Activated gamma-delta T cell treated with anti-CD3 and anti-CD28 coated beads, Interleukin-2, amount 50 U/mL, for 16 hours (primary cell): ENCODE measurements at places on chromosomes 3 and 15.

- DNase-seq: no peak
Observed at GRCh38 chr3:157312376-157312745, 124.3 kb upstream of the PTX3 start.

GRCh38 chr3:128260275-128260674 is 107.0 kb downstream of the EEFSEC start:
- no peak for DNase-seq

DNA sequence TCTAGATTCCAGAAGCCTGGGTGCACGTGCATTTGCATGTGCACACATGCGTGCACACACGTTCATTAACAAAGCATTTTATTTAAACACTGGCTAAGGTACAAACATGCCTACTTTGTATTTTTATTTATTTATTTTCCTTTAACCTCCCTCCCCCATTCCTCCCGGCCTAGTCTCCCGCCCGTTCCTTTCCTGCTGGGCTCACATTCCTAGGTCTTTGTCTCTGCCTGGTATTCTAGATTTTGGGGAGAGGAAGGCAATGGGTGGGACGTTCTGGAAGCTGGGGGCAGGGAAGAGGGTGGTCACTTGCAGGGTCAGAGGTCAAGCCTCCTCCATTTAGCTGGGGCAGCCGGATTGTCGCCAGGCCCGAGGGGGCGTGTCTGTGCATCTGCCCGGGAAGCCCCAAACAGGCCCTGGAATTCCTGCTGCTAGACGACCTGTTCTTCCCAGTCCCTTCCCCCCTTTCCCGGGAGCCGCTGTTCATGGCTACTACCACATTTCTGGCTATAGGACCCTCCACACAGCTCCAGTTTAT is 51.8 kb downstream of the TRIM71 start:
- no peak for DNase-seq

GRCh38 chr3:29319262-29319661 is 38.4 kb downstream of the RBMS3 start:
- DNase-seq: no peak

GRCh38 chr3:16430717-16431630 is 82.5 kb downstream of the RFTN1 start:
- no peak for DNase-seq

- no peak for DNase-seq
Observed at GRCh38 chr3:177836671-177837070, 639.4 kb upstream of the TBL1XR1 start.

GRCh38 chr3:134009345-134010000 is 20.3 kb downstream of the SLCO2A1 start:
- DNase-seq: no peak

DNA sequence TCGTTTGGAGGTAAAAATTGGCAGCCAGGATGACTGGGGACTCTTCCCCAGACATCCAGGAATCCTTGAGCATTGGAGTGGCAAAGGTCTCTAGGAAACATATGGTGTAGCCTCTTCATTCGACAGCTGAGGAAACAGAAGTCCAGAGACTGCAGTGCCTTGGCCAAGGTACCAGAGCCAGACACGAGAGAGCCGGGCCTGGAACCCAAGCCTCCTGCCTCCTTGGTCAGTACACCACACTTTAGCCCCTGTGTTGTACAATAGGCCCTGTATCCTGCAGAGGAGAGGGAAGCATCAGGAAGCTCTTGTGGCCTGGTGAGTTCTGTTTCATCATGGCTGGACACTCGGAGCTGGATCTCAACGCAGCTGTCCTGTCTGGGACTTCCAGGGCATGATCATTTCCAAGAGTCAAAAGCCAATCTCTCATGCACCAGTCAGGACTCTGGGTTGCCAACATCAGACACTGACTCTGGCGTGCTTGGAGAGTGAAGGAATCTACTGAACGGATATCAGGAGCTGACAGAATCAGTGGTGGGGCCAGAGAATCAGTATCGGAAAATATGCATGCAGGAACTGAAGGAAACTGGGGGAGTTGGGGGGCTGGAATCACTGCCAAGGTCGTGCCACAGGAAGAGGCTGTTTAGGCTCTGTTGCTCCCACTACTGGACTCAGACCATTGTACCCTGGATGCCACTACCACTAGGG is 6.4 kb upstream of the MINAR1 start:
- DNase-seq: no peak

- no peak for DNase-seq
Observed at GRCh38 chr3:149529099-149529498, 54.6 kb downstream of the TM4SF4 start.

DNA sequence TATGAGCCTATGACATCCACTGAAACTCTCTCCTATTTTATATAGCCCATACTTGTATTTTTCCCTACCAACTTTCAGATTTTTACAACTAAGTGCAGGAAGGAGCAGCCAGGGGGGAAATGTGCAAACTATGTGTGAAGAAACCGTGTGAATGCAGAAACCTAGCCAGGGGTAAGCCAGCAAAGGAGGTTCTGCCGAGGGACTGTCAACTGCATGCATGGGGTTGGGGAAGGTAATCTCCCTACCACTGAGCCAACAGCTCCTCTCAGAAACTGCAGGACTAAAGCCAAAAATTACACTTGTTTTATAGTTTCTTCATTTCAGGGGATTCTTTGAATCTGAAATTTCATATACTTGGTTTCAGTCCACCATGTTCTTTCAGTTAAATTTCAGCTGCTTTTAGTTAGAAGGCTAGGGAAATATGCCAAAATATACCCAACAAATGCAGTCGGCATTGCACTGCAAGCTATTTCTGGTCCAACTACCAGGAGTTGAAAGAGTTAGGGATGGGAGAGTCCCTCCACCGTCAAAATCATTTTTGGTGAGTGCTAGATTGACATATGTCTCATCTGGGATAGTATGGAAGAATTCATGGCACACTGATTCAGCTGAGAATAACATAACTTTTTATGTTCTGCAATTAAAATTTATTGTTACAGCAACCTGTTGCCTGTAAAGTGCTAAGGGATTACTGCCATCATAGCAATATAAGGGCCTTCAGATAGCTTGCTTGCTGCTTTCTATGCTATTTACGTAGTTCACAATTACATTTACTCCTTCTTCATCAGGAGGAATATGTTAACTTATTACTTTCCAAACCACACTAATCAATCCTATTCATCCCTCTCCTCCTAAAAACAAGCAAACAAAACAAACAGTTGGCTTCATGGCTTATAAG is 904.2 kb downstream of the ROBO1 start:
- no peak for DNase-seq

- DNase-seq: no peak
Observed at GRCh38 chr3:167839460-167840134, 104.1 kb downstream of the SERPINI1 start.

DNA sequence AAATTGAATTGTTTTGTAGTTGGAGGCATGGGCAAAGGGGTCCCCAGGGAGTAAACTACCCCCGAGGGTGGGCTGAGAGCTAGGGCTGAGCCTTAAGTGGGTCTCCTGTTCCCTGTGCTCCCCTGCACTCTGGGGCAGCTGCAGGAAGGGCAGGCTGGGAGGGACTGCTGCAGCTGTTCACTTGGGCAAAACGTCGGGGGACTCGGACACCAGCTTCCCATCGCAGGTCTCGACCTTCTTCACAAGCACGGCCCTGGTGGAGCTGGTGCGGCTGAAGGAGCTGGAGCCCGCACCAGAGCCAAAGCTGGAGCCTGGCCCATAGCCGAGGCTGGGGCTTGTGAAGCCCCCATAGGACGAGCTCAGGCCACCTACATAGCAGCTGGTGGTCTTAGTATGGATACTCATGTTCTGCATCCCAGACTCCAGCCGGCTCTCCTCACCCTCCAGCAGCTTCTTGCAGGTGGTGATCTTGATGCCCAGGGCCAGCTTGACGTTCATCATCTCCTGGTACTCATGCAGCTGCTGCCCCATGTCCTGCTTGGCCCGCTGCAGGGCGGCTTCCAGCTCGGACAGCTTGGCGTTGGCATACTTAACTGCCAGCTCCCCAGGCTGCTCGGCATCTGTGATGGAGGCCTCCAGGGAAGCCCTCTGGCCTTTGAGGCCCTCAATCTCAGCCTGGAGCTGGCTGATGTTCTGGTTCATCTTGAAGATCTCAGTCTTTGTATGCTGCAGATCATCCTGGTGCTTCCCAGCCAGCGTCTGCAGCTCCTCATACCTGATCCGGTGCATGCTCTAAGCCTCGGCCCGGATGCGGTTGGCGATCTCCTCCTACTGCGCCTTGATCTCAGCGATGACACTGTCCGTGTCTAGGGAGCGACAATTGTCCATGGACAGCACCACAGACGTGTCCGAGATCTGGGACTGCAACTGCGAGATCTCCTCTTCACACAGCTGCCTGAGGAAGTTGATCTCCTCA is 423.5 kb upstream of the ARPP21 start:
- DNase-seq: no peak

GRCh38 chr3:123090728-123091531 is 24.1 kb downstream of the PDIA5 start:
- DNase-seq: no peak

GRCh38 chr15:89490081-89490813 is 6.1 kb downstream of the RHCG start:
- DNase-seq: no peak

GRCh38 chr3:1269808-1270207 is 177.0 kb downstream of the CNTN6 start:
- DNase-seq: no peak

DNA sequence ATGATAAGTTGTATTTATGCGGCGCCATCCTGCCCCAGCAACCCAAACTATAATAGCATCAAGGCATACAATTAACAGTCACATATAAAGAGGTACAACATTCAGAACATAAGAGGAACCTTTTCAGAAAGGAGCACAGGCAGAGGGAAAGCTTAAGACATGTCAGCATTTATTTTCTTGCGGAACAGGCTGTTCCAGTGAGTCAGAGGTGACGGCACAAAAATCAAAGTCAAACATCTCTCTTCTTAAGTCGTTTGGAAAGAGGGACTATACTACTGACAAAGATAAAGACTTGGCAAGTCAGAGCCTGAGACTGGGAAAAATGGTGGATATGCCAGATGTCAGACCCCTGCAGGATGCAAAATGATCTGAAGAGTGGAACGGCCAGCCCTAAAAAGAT is 128.4 kb downstream of the CTNNB1 start:
- DNase-seq: no peak

DNA sequence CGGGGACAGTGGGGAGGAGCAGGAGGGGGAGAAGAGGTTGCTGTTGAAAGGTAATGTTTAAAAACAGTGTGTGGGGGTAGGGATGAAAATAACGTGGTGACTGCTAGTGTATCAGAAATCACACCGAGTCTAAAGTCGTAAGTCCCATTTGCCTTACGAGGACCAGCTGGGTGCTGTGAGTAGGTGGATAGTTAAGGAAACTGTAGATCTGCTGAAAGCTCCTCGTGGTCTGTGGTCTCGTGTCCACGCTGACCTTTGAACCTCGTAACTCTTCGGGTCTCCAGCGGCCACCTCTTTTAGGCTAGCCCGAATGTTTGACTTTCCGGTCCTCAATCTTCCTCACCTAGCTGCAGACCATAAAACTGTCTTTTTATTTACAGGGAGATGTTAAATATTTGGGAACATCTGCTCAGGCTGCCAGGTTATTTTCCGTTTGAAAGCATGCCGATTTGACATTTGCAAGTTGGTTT is 29.3 kb upstream of the ST3GAL6 start:
- no peak for DNase-seq

- no peak for DNase-seq
Observed at GRCh38 chr3:118828351-118828750, 206.3 kb downstream of the IGSF11 start.

GRCh38 chr3:124126436-124127023 is 134.6 kb upstream of the ROPN1 start:
- no peak for DNase-seq

DNA sequence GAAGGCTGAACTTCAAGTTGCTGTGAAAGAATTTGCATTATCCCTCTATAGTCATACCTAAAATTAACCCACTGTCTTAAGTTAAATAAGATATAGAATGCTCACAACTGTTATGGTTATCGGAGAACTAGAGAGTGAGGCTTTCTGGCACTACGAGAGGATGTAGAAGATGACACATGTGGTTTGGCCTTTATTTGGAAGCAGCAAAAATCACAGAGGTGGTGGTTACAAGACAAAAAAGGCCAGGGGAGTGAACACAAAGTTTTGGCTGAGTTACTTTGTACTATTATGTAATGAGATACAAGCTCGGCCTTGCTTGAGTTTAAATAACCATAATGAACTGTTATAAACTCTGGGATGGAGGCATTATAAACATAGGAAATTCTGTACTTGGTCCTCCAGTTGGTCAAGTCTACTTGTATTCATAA is 78.3 kb upstream of the ICE2 start:
- no peak for DNase-seq

DNA sequence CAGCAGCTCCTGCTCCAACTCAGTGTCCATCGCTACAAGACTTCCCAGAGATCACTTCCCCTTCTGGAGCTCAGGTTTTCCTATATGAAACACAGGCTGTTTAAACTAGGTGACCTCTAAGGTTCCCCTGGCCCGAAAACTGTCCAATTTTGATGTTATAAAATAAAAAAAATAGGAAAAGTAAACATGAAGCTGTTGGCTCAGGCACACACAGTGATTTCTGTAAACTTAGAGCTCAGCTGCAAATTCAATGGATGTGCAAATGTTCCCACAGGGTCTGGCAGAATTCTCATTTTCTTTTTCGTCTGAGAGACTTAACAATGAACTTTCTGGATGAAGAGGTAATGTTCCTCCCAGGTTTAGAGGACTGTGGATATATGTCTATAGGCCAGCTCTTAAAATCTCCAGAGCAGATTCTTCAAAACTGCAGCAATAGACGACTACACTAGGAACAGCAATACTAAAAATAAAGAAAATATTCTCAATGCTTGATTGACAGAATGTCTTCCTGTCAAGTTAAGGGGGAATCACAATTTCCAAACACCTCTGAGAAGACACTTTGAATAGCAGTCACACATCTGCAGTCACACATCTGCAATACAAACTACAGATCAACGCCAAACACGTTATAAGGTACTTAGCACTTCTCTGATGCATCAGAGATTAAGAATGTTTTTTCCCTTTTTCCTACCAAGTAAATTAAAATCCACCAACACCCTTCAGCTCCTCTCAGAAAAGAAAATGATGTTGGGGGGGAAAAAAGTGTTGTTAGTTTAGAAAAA is 2.8 kb downstream of the NUP210 start:
- no peak for DNase-seq

DNA sequence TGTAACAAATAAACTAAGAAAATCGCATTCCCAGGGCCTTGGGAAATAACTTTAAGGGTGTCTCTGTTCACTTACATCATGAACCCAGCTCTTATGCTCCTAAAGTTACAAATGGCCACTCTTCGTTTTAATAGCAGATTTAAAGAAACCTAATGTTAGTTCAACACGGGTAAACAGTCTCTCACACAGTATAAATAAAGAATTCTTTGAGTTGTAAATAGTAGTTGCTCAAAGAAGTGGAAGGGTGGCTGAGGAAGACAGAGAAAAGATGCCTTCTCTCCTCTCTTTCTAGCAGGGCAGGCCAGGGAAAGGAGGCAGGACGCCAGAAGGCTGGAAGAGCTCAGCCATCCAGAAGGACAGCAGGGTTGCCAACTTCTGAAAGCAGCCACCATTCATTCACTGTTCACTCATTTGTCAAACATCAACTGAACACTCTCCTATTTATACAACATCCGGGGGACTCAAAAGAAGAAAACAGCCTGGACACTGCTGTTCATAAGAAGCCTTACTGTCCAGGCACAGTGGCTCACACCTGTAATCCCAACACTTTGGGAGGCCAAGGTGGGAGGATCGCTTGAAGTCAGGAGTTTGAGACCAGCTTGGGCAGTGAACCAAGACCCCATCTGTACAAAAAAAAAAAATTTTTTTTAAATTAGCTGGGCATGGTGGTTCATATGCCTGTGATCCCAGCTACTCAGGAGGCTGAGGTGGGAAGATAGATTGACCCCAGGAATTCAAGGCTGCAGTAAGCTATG is 47.3 kb downstream of the WWTR1 start:
- DNase-seq: no peak
